Tibial artery (tissue), 4 donors: ENCODE measurements at places on chromosomes 13 and 19.

- DNase-seq: no peak
Measured at GRCh38 chr13:110262508-110263291, 44.3 kb downstream of the COL4A1 start.

DNA sequence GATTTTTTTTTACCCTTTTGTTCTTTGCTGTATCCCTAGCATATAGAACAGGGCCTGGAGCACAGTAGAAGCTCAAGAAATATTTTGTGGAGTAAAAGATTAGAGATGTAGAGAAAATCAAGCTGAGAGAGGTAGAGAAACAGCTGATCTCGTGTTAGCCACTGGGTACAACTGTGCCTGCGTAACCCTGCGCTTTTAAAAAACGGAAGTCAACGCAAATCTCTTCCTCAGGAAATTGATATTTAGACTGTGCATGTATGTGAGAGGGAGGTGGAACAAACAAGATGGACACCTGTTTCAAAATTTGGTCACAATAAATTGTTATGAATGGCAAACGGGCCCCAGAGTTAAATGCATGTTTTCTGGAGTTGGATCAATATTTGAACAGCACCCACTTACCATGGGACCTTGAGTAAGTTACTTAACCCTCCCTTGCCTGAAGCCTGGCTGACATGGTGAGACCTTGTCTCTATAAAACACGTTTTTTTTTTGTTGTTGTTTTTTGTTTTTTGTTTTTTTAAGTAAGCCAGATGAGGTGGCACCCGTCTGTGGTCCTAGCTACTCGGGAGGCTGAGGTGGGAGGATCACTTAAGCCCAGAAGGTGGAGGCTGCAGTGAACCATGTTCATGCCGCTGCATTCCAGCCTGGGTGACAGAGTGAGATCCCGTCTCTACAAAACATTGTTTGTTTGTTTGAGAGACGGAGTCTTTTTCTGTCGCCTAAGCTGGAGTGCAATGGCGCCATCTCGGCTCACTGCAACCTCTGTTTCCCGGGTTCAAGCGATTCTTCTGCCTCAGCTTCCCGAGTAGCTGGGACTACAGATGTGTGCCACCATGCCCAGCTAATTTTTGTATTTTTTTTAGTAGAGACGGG lies 3.3 kb upstream of the EPOR start:
- DNase-seq: no peak

GRCh38 chr13:44299152-44299943 lies 74.3 kb upstream of the SERP2 start:
- no peak for DNase-seq

- no peak for DNase-seq
Measured at GRCh38 chr13:112764864-112765561, 75.2 kb downstream of the ATP11A start.

DNA sequence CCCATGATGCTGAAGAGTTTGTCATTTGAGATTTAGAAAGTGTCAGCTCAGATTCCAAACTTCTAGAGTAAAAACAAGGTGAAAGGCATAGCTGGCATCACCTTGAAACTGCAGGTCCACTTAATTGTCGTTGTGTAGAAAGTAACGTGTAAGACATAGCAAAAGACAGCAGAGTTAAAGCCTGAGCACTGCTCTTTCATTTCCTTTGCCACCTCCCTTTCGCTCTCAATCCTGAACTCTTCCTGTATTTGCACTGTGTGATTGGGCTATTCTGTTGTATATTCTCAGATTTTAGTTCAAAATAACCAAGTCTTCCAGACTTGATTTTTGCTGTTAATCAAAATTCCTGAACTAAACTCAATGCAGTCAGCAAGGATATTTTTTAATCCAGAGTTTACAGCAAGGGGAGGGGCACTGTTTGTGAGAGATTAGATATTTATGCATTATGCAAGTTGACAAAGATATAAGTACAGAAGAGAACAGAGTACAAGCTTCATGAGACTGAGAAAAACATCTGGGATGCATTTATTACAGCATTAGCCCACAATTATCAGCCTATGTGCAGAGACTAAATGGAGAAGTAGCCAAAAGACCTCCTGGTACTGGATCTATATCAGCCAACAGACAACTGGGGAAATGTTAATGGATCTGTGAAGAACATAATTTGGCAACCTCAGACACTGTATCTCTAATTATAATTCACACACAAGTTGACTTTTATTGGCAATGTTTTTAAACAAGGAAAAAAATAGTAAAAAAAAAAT lies 328.6 kb downstream of the SUCLA2 start:
- no peak for DNase-seq

- no peak for DNase-seq
Measured at GRCh38 chr13:37534676-37535075, 63.9 kb downstream of the POSTN start.

- DNase-seq: no peak
Measured at GRCh38 chr13:105278943-105279381, 1256.5 kb downstream of the EFNB2 start.

DNA sequence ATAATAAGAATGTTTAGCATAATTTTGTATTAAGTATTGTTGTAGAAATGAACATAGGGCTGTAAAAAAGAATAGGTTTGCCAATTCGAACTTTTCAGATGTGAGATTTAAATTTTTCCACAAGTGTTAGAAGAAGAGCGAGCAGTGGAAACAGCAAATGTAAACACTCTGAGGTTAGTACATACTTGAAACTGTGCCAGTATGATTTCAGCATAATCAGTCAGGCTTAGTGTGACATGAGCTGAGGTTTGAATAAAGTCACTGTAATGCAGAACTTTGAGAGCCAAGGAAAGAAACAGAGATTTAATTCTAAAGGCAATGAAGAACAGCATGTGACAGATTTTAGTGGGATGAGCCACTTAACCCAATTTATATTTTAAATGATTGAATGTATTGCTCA lies 2166.4 kb downstream of the PCDH9 start:
- no peak for DNase-seq
